ENCODE measurements at places on chromosomes 2 and 18. TPM values are rescaled to one million over a fixed set of nuclear protein-coding genes. Genes with fewer than 3 reads are reported as not detected.

DNA sequence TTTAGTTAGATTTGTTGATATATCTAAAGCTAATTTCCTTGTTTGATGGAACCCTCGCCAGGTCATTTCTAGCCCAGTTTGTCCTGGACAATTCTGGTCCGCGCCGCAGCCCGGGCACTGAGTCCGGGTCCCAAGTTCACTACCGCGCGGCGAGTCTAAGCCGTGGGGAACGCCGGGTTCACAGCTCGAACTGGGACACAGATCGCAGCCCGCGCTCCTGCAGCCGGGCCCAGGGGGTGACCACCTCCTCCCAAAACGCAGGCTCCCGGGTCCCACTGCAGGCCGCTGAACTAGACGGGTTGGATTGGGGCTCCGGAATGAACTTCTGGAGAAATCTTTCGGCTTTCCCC is 681 bp downstream of the ACADL start:
- DNase-seq = no peak

Gene RUFY4
- not detected for total RNA-seq

Gene B3GNT7
- 0.17 TPM for total RNA-seq

Gene OTOF
- total RNA-seq = not detected

- peak; percentile 94 for DNase-seq
Measured at GRCh38 chr2:191636235-191636543, 41.7 kb upstream of the NABP1 start.

DNA sequence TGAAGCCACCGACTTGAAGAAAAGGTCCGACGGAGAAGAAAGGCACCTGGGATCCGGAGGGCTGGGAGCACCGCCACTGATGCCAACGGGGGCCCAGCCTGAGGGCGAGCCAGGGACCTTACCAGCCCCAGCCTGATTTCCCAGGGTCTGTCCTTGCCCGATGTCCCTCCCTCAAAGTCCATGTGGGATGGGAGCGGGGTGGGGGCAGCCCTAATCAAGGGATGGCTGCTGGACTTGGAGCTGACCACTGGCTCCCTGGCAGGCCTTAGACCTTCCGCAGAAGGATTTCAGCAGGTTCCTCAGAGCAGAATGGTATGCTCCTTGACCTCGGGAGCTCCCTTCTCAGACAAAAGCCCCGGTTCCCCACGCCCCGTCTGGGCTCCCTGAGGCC is 99.6 kb downstream of the ZFP36L2 start:
- DNase-seq = no peak

Gene TRPM8
- 1.9 TPM for total RNA-seq

GRCh38 chr18:56545464-56545863 is 92.9 kb downstream of the TXNL1 start:
- DNase-seq = no peak

- DNase-seq = no peak
Measured at GRCh38 chr2:39136799-39137198, 15.9 kb upstream of the SOS1 start.

GRCh38 chr2:229725716-229726574 is 11.6 kb upstream of the DNER start:
- peak; percentile 81 for DNase-seq

Gene EPAS1
- total RNA-seq = 23.7 TPM

Gene CD207
- not detected for total RNA-seq

Gene KLF7
- 11.6 TPM for total RNA-seq

GRCh38 chr18:11419338-11419737 is 190.1 kb upstream of the SLC35G4 start:
- no peak for DNase-seq

Gene ARL4C
- total RNA-seq = 48.1 TPM

GRCh38 chr18:63137999-63138435 is 181.6 kb downstream of the BCL2 start:
- DNase-seq = no peak

Gene TXNDC2
- 1.6 TPM for total RNA-seq

Gene RAX
- total RNA-seq = not detected

- DNase-seq = no peak
Measured at GRCh38 chr2:241857041-241857541, 1.6 kb downstream of the PDCD1 start.

Gene TAF1B
- total RNA-seq = 30.3 TPM

DNA sequence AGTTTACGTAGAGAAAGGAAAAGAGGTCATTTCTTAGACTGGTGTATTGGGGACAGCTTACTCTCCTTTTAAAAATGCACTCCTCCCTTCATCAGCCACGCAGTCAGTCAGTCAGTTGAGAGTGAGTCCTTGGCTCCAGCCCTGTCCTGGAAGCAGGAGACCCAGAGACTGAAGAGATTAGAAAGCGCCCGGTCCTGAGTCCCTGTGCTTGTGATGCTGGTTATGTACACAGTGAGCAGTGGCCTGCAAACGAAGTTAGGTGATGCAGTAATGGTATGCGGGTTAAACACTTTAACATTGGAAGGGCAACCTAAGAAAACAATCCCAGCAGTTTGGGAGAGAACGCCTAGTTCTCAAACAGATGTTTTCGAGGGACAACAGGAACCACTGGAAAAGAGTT is 6.3 kb upstream of the ASB1 start:
- no peak for DNase-seq

DNA sequence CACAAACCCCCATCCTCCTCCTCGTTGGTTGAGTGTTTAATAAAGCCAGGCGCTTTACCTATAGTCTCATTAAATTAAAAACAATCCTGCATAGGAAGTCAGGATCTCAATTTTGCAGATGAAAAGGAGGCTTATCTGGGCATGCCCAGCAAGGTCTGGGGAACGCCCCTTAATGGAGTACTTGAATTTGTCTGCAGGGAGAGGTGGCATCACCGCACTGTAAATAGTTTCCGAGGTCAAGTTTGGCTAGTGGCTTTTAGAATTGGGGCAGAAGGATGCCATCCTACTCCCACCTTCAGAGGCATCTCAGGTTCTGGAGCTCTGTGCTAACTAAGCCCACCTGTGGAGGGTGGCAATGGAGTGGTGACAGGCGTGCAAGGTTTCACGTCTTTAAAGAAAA is 149.2 kb downstream of the TGIF1 start:
- no peak for DNase-seq

- DNase-seq = peak; percentile 28
Measured at GRCh38 chr2:109009920-109010610, 21.0 kb upstream of the EDAR start.

Gene EML6
- 1.6 TPM for total RNA-seq

Measured in M059J (cell line).